ENCODE measurements at places on chromosomes 2 and 18.

DNA sequence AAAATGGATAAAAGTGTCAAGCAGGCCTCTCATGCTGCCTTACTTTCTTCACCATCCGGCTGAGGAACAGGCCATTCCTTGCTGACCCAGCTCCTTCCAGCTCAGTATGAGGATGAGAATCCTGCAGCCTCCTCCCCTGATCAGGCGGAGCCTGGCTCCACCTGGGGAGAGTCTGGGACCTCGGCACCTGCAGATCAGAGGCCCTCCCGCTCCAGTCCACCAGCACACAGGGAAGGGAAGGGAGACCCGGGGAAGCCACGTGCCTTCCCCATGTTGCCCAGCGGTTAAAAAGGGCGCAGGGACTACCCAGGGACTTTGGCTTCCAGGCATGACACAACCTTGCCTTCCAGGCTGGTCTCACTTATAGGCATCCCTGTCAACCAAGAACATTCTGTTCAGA is 172.0 kb downstream of the NDUFA10 start:
- DNase-seq, result no peak

DNA sequence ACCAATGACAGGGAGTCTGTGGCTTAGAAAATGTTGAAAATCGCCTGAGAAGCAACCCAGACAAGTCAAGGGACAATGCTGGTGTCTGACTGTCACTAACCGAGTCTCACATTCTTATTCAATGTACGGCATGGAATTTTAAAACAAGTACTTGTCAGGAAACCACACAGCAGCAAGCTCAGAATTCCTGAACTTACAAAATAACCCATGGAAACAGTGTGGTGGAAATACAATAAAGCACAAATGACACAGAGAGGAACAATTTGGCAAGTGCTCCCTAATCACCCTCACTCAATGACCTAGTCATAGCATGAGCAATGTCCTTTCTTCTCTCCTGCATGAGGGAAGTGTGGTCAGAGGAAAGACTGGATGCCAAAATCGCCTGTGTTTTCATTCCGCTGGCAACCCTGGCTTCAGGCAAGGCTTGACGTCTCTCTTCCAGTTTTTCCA is 154.0 kb downstream of the SATB2 start:
- DNase-seq, result peak; percentile 94

GRCh38 chr2:42223067-42223854 is 54.1 kb downstream of the EML4 start:
- DNase-seq, result no peak

- peak; percentile 20 for DNase-seq
These were observed 16.6 kb downstream of the THAP4 start for GRCh38 chr2:241620419-241620769.

GRCh38 chr18:59041819-59042815 is 97.6 kb upstream of the SEC11C start:
- no peak for DNase-seq

DNA sequence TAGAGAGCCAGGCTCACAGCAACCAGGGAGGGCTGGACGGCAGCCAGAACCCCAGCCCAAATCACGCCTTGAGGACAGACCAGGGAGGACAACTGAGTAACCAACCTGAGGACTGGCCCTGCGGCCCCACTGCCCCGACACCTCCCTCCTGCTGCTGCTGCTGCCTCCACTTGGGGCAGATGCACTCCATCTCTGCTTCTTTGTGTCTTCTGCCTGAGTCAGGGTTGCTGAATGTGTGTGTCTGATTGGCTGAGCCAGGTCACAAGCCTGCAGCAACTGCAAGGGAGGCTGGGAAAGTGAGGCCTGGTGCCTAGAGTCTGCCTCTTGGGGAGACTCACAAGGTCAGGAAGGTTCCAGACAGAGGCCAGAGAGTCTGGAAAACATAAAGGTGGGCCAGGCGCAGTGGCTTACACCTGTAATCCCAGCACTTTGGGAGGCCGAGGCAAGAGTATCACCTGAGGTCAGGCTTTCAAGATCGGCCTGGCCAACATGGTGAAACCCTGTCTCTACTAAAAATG is 83.4 kb downstream of the ZFP36L2 start:
- peak; percentile 28 for DNase-seq

Measured in kidney tubule cell (primary cell).